ENCODE measurements at places on chromosomes 7 and 10.

DNA sequence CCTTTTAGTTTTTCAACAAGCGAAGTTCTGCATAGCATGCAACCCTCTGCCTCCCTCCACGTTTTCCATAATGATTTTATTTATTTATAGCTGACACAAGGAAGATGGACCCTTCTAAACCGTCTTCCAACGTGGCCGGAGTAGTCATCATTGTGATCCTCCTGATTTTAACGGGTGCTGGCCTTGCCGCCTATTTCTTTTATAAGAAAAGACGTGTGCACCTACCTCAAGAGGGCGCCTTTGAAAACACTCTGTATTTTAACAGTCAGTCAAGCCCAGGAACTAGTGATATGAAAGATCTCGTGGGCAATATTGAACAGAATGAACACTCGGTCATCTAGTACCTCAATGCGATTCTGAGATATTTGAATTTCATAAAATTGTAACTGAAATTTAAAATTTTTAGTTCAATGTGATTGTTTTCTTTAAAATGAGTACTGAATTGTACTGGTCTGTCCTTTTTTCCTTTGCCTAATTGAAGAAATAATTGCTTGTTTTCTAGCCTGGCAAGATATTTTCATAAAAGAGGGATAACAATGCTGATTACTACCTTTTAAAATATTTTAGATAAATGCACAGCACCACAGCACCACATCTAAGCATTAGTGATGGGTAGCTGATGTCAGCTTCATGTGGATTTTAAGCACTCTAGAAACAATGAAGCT lies 41.5 kb upstream of the SLC39A12 start:
- no peak for DNase-seq

DNA sequence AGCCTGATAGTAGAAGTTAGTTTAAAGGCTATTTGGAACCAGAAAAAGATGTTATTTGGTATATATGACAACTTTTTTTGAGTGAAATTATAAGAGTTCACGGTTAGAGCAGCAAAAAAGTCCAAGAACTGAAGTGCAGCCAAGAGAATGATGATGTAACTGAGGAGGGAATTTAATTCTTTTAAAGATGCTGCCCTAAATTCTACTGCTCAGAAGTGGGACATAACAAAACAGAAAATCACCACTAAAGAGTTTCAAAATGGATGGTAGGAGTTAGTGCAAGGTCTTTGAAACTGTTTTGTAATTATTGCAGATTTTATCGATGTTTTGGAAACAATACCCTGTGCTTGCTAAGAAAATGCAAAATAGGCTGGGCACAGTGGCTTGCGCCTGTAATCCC lies 6.5 kb downstream of the SAMD8 start:
- no peak for DNase-seq

GRCh38 chr10:11276449-11276990 lies 258.8 kb downstream of the CELF2 start:
- no peak for DNase-seq

DNA sequence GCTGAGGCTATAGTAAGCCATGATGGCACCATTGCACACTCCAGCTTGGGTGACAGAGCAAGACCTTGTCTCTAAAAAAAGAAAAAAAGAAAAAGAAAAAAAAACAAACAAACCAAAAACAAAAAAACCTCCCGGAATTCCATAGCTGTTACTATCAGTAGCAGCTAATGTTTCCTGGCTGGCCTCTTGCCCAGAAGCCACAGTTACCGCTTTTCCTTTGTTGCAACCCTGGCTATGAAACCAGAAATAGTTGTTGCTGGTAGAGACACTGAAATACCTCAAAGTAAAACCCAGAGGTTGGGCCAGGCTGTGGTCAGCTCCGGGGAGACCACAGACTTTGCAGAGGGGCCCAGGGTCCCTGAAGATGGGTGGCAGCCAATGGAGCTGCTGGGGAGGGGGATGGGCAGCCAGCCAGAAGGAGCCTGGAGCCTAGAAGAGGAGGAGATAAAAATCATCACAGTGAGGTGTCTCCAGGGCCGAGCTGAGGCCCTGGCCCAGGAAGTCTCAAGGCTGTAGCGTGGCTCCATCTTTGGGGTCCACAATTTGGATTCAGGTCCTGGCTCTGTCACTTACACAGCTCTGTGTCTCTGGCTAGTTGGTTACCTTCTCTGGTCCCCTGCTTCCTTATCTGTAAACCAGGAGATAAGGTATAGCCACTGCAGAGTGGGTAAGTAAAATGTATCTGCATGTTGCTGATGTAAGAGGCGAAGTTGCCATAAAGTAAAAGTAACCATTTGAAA lies 3.4 kb upstream of the CHST12 start:
- DNase-seq: peak; percentile 77

GRCh38 chr7:64373017-64373416 lies 59.3 kb downstream of the ZNF736 start:
- no peak for DNase-seq

- DNase-seq: no peak
These were observed 12.4 kb upstream of the DDC start for GRCh38 chr7:50577569-50577968.

GRCh38 chr7:32869716-32870115 lies 21.8 kb downstream of the KBTBD2 start:
- no peak for DNase-seq

- no peak for DNase-seq
These were observed 81.9 kb upstream of the SMIM30 start for GRCh38 chr7:113200281-113200680.

GRCh38 chr7:153457746-153458145 lies 594.5 kb upstream of the DPP6 start:
- no peak for DNase-seq

DNA sequence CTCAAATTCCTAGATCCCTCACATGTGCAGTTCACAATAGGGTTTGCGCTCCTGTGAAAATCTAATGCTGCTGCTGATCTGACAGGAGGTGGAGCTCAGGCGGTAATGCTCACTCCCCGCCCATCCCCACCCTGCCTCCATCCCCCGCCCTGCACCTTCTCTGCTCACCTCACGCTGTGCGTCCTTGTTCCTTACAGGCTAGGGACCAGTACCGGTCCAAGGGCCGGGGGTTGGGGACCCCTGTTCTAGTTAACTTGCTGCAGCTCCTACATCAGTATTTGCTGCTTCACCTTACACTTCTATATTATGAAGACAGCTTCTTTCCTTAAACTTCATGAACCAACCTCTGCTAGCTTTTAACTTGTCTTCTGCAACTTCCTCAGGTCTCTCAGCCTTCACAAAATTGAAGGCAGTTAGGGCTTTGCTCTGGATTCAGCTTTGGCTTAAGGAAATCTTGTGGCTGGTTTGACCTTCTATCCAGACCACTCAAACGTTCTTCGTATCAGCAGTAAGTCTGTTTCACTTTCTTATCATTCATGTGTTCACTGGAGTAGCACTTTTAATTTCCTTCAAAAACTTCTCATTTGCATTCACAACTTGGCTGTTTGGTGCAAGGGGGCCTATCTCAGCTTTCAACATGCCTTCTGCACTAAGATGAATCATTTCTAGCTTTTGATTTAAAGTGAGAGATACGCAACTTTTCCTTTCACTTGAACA lies 1.7 kb upstream of the TNKS2 start:
- no peak for DNase-seq

- DNase-seq: no peak
These were observed 238.7 kb downstream of the TCERG1L start for GRCh38 chr10:131072651-131073468.

- DNase-seq: no peak
These were observed 224.5 kb downstream of the LRMDA start for GRCh38 chr10:75655791-75656451.

DNA sequence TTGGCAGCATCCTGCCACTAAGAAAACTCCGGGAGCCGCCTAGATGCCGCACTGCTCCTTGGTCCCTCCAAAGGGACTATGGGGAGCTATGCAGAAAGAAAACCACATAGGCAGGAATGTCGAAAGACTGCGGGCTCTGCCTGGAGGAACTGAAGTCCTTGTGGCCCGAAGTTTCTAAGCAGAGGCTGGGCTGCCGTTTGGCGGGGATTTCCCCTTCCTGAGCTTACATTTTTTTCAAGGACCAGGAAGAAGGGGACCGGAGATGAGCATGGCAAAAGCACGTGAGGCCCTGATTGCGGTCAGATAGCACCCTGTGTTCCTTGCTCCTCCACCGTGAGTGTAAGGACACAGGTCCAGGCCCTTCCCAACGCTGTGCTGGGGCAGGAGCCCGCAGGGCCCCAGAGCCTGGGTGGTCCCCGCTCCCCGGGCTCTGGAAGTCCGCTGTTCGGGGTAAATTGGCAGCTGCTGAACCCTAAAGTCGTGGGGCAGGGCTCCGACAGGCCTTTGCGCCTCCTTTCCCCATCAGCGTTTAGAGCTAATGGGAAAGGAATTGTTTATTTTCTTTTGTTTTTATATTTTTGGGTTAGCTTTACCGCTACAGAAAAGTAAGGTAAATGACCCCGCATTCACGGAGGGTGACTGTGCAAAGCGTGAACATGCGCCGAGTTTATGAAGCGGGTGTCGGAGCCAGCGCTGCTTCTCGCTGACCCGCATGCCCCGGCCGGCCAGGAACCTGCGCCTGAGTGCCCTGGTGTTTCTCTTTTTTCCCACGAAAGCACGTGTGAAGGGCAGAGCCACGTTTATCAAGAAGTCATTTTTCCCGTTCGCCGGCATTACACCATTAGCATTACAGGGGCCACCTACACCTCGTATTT lies 356.5 kb upstream of the ZNF32 start:
- no peak for DNase-seq

- DNase-seq: no peak
These were observed 40.8 kb upstream of the KMT2E start for GRCh38 chr7:104973227-104973626.

- no peak for DNase-seq
These were observed 47.8 kb upstream of the TMEM213 start for GRCh38 chr7:138749960-138750359.

DNA sequence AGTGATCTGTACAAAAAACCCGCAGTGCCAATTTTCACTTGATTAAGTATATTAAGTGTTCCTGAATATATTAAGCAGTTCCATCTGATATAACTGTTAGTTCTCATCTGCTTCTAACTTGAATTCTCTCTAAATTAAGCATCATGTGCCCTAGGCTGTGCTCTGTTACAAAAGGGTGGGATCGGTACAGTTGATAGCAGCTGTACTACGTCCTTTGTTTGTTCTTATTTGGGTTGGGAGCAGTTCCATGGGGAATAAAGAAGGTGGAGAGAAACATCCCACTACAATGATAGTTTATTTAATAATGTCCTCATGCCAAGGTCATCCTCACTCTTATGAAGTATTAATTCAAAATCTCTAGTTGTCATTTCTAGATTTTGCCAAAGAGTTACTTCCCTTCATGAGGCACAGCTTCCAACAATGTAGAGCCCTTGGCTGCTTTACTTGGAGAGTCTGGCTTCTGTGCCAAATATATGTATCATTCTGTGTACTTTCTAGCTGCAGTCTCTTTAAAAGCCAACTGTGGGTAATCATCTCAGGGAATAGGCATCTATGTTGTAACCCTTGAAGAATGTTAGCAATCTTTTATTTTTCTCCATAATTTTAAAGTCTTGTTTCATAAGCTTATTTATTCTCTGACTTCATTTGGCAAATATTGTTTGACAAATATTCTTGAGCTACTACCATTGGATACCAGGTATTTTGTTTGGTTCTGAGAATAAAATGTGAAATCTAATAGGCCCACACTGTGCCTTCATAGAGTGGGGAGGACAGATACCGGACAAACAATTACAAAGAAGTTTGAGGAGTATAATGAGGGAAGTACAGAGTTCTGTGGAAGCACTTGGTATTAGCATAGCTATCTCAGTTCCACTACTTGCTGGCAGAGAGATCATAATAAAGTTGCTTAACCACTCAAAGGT lies 22.4 kb upstream of the AHR start:
- DNase-seq: no peak

DNA sequence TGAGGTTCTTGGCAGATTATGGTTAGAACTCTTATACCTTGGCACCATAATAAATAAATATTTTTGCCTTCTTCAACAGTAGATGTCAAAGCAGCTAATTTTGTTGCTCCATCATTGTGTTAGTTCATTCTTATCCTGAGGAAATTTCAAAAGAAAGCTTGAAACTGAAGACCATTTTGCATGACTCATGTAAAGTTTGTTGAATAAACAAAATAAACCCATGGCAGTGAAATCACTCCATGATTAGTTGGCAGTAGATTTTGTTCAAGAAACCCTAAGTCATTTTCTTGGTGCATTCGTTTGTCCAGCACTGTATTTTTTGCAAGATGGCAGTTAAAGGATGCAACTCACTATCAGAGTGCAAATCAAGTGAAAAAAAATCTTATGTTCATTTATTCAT lies 91.6 kb downstream of the HECW1 start:
- no peak for DNase-seq

GRCh38 chr7:115662120-115662519 lies 368.4 kb downstream of the TFEC start:
- DNase-seq: no peak

DNA sequence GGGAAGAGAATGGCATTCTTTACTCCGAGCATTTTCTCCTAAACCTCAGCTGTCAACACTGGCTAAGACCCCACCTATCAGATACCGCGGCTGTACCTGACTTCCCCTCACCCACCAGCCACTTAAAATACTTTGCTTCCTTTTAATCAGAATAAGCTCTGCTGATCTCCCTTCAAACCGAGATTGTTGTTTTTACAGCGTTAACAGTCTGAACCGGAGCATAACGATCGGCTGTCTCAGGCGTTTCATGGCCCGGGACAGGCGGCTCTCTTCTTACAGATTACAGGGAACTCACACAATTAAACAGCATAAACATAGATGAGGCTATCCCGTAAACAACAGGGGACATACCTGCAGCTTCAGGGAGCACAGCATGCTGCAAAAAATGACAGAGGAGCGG lies 174.3 kb upstream of the RNF32 start:
- DNase-seq: no peak

- DNase-seq: no peak
These were observed 107.0 kb upstream of the KIF5B start for GRCh38 chr10:32163071-32163761.

DNA sequence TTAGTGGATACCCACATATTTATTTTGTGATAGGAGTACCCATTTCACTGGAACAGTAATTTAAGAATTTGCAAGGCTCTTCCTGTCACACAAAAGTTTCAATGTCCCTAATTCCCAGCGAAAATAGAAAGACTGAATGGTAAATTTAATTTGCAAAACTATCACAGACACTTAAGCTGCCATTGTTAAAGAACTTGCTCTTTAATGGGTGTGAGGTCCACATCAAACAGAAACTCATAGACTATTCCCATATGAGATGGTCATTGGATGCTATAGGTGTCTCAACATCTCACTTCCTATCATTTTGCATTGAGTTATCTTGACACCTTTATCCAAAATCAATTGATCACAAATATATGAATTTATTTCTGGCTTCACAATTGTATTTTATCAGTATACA lies 415.9 kb downstream of the GPAM start:
- no peak for DNase-seq

DNA sequence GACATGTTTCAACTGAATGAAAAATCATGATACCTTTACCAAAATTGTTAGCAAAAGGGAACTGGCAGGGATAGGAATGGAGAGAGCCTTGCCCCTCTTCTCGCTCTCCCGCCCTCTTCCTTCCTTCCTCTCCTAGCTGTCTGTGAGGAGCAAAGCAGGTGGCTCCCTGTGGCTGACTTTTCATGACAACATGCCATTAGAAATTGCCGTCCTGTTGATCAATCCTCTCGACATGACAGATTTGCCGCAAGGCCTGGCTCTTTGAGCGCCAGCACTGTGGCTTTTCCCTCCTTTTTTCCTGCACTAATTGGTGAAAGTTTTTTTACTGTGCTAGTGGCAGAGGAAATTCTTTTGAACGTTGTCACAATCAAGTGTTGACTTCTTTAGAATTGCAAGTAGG lies 171.1 kb downstream of the TCF7L2 start:
- no peak for DNase-seq
